ENCODE measurements at places on chromosomes 4 and X.

GRCh38 chr4:163744861-163745260 lies 250.4 kb downstream of the TMA16 start:
- no peak for DNase-seq

DNA sequence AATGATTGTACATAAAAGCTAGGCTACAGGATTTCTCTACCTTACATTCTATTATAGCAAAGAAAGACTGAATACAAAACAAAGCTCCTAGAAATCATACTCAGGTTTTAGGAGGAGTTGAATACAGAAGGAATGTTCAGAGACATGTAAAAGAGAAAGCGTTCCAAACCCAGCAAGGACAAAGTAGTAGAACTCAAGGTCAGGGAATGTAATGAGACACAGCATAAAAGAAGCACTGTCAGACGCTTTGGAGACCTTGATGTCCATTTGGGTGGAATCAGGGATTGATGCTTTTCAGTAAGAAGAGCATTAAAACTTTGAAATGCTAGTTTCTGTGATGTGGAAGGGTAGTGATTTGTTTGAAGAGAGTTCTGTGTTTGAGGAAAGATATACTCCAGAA lies 303.6 kb downstream of the PCDH7 start:
- no peak for DNase-seq

DNA sequence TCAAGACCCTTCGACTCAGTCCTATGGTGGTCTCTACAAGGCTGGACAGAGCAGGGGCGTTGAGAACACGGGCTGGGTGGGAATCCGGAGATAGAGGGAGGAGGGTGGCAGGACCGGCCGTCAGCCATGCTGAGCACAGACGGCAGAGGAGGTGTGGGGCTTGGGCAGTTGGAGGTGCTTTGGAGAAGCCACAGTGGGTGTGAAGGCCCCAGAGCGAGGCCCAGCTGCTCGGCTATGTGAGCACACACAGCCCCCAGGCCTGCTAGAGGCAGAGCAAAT lies 4.2 kb downstream of the PDE6B start:
- no peak for DNase-seq

DNA sequence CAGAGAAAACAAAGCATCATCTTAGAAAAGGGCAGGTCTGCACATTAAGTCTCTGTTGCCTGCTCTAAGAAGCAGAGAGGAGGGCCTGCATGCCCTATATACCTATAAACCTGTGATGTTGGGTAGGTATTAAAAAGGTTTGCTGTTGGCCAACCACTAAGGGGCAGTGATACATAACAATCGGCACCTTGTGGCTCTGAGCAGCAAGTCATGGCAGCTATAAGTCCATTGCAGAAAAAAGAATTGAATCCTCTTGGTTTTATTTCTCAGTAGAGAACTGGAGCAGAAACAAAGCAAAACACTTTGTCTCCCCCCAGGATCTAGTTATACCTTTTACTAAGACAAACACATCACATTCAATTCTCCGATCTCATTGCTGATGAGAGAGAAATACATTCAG lies 1364.4 kb downstream of the STIM2 start:
- DNase-seq: no peak

DNA sequence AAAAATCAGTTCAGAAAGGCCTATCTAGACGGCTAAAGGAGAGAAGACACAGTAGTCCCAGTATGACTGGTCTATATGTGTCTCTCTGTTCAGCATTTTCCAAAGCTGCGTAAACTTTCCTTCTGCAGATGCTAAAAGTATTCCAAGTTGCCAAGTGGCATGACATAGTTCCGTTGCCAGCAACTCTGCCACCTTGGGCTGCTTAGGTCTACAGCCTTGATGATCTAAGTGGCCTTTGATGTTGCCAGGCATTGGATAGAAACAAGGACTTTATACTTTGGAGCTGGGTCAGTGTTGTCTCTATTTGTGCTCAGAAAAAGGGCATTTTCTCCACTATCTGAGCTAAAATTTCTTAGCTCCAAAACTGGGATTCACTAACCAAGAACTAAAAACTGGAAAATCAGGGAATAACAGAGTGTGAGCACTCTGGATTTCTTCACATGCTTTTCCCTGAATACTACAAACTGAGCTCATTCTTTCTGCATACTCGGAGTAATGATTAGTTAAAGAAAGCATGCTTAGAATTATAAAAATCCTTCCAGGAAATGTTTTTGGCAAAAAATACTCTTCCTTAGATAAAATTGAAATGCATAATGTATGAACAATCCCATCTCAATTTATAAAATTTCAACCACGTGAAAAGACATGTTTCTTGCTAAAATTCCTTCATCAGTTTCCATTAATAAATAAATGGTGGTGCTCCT lies 191.4 kb downstream of the ADAMTS3 start:
- DNase-seq: no peak

- DNase-seq: no peak
Measured at GRCh38 chrX:64097891-64098290, 107.6 kb downstream of the AMER1 start.

- no peak for DNase-seq
Measured at GRCh38 chr4:22962295-22962694, 269.6 kb downstream of the GBA3 start.

DNA sequence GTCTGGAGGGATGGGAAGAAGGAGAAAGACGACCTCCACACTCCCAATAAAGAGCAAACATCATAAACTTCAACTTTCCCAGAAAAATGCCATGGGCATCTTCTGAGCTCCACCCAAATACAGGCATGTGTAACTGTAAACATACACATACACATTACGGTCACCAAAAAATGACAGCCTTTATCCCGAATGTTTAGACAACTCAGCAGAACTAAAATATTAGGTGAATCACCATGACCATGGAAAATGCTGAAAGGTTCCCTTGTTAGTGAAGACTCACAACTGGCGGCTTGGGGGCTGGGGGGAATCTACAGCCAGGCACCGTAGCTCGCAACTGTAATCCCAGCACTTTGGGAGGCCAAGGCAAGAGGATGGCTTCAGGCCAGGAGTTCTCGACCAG lies 33.0 kb downstream of the PRKX start:
- DNase-seq: no peak

- no peak for DNase-seq
Measured at GRCh38 chr4:142043509-142043908, 407.1 kb downstream of the IL15 start.

DNA sequence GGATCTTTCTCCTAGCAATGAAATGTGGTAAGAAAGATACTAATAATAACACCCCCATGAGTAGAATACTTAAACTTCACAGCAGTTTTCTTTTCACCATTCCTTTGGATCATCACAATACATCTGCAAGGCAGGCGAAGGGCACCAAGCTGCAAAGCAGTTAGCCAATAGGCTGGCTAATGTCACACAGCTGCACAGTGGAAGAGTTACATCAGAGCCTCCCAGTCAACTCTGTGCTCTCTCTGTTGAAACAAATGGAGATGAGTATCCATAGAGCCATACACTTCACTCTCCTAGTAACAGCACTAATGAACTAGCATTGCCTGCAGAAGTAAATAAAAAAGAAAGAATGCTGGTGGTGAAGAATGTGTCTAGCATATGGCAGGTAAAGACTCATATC lies 139.0 kb downstream of the ATG4A start:
- DNase-seq: no peak

DNA sequence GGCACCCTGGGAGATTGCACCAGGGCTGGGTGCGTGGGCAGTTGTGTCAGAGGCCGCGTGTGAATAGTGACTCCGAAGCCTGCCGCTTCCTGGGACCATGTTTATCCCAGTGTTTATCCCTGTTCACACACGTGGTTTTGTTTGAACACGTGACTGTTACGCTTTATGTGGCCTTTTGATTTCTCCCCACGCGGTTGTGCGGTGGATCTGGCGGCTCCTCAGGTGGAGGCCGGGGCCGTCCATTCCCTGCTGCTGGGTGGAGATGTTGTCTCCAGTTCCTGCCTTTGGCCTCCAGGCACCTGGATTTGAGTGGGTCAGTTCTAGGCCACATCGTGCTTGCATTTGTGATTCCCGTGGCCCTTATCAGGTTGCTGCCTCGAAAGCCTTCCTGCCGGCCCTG lies 35.1 kb downstream of the NELFA start:
- DNase-seq: no peak

DNA sequence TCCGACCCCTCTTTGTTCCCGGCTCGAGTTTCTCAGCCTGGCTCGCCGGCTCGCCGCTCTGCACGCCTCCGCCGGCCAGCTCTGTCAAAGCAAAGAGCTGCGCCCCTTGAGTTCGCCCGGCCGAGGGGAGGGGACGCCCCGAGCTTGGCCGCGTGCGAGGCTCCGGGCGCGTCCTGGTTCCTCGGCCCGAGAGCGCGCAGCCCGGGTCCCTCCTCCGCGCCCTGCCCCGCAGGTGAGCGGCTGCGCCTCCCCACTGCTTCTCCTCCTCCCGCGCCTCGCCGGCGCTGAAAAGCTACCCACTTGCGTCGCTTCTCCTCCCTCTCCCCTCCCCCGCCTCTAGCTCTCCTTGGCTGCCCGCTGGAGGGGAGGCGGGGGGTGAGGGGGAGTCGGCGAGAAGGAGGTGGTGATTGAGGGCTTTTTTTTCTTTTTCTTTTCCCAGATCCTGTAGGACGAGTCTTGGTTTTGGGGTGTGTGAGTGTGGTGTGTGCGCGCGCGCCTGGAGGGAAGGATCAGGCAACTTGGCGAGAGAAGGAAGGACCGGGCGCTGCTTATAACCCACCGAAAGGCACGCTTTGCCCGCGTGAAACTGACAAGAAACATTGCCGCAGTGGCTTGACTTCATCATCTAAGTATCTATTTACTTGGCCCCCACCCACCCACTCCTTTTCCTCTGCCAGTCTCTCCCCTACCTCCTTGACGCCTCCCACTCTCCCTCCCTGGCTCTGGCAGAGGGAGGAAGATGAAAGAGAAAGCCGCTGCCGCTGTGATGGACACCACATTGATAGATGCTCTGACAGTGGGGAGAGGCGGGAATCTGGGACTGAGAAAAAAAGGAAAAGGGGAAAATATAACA lies at the start of gene LEF1:
LEF1 (minus strand) TSS at position 262 of the 853 bp plus-strand sequence. CDS start 1,165 bp downstream, outside the sequence.
- peak; percentile 61 for DNase-seq

DNA sequence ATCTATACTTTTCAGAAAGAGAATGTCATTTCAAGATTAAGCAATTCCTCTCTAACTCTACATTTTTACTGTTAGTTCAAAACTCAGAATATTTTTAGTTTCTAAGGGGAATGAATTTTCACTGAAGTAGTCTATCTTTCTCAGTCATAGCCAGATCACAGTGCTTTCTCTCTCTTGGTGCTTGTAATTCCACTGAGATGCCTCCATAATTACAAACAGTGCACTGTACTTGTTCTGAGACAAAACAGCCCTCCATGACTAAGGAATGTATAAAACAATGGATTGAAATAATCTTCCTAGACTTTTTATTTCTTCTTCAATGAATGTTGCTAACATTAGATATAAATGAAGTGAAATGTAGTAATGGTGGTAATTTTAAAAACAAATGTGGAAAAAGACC lies 603.2 kb upstream of the FAM241A start:
- DNase-seq: no peak

- no peak for DNase-seq
Measured at GRCh38 chrX:137151403-137151802, 117.6 kb upstream of the GPR101 start.

- DNase-seq: no peak
Measured at GRCh38 chr4:12703036-12703435, 781.1 kb downstream of the RAB28 start.

DNA sequence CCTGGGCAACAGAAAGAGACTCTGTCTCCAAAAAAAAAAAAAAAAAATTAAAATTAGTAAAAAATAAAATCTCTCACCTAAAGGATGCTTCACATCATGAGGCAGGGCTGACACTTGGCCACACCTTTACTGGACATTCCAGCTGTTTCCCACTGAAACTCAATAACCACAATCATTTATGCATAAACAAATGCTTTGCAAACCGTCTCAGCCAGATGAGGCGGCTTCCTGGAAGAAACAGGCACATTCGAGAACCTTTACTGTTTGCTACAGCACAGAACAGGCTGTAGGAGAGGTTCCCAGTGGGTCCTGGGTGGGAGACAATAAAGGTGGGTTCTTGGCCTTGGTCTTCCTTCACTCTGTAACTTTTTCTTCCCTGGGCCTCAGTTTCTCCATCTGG lies 10.9 kb upstream of the TBC1D14 start:
- no peak for DNase-seq

DNA sequence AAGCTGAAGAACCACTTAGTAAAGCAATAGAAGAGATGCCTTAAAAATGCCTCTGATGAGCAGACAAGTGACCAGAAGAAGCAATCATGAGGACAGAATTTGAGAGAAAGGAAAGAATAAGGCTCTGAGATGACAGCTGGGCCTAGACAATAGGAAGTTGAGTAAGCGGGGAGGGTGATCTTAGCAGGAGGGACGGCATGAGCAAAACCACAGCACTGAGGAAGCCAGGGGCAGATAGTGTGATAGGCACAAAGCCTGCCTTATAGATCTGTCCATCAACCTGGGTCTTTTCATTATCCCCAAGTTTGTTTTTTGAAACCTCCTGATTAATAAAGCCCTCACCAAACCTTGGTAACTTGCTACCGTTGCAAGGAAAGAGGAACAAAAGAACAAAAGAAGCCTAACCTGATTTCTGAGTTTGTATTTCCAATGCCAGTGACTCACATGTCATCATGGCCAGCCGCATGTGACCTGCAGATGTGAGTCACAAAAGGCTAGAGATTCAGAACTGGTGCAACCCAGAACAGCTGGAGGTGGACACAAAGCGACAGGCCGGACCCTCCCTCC lies 55.7 kb upstream of the PPARGC1A start:
- DNase-seq: no peak
